ENCODE measurements at places on chromosomes 6 and 20.

- peak; percentile 11 for DNase-seq
These were observed 29.2 kb downstream of the TFEB start for GRCh38 chr6:41705996-41706835.

- DNase-seq: no peak
These were observed 44.3 kb upstream of the SNX9 start for GRCh38 chr6:157778719-157779118.

GRCh38 chr20:23823111-23823510 is 3.4 kb downstream of the CST2 start:
- no peak for DNase-seq

GRCh38 chr20:19735446-19735845 is 22.6 kb upstream of the RIN2 start:
- DNase-seq: no peak

DNA sequence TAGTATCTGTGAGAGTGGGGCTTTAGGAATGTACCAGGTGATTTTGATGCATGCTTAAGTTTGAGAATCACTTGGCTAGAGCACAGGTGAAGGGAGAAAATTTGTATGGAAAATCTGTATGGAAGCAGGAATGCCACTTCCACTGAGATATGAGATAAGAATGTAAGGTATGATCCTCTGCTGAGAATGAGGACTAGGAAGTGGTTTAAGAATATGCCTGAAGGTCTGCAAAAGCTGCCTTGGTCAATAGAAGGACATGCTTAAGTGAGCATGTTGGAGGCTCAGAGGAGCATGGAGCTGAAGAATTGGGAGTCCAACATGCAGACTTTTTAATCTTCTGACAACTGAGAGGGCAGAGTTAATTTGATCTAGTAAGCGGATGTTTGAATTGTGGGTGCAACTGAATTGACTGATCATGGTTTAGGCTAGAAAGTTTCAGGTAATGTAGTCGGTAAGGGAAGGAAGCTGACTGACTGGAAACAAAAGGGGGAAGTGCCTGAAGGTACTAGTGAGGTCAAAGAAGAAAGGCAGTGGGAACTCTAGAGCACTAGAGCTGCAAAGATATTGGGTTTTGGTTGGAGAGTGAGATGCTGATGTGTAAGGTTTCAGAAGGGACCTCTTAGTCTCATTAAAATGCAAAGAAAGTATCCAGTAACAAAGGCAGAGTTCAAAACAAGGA is 28.6 kb upstream of the NOTCH4 start:
- no peak for DNase-seq

GRCh38 chr6:130575971-130576370 is 210.2 kb downstream of the TMEM200A start:
- peak; percentile 29 for DNase-seq

DNA sequence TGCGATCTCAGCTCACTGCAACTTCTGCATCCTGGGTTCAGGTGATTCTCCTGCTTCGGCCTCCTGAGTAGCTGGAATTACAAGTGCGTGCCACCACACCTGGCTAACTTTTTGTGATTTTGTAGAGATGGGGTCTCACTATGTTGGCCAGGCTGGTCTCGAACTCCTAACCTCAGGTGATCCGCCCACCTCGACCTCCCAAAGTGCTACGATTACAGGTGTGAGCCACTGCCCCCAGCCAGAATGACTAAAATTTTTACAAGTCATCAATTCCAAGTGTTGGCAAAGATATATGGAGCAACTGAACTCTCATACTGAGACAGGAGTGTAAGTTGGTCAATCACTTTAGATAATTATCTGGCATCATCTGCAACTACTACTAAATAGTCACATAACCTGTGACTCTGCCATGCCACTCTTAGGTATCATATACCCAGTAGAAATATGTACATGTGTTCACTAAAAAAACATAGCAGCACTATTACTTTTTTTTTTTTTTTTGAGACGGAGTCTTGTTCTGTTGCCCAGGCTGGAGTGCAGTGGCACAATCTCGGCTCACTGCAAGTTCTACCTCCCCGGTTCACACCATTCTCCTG is 3.0 kb downstream of the EIF6 start:
- DNase-seq: no peak

GRCh38 chr20:34705008-34705396 is 858 bp downstream of the TP53INP2 start:
- no peak for DNase-seq

DNA sequence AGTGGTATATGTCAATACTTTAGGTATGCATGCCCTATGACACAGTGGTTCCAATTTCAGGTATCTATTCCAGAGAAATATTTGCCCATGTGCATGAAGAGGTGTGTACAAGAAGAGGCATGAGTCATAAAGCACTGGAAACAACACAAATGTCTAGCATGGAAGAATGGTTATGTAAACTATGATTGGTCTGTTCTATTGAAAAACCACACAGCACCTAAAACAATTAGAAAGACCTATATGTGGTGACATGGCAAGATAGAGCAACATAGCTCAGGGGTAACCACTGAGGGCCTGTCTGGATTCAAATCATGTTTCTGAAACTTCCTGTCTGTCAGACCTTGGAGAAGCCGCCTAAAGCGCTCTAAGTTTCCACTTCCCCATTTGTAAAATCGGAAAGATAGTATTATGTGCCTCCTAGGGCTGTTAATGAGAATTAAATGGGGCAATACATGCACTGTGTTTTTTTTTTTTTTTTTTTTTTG is 76.0 kb upstream of the SHLD1 start:
- DNase-seq: no peak

DNA sequence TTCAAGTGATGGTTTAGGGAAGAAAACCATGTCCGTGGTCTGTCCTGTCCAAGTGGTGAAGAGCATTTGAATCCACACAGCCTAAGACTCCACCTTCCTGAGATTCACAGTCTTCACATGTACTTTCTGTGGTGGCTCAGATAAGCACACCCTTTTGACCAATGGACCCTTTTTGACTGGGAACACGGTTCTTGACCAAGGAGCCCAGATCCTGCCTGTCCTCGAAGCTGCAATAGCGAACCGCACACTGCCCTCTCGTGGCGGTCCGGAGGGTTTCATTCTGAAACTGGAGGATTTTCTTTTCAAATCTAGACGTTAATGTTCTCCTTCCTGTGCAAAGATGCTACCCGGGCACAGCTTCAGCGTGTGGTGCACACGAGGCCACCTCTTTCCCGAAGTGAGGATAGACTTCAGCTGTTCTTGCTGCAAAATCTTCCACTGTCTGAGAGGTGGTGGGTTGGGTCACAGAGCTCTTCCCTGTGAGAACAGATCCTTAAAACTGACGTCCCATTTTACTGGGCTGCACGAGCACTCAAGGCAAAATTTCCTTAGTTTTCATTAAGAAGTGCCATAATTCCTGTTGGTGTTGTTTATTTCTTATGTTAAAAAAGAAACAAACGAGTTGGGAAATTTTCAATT is 90.5 kb downstream of the SYNJ2 start:
- peak; percentile 38 for DNase-seq

GRCh38 chr6:51559059-51559458 is 528.4 kb downstream of the PKHD1 start:
- no peak for DNase-seq

DNA sequence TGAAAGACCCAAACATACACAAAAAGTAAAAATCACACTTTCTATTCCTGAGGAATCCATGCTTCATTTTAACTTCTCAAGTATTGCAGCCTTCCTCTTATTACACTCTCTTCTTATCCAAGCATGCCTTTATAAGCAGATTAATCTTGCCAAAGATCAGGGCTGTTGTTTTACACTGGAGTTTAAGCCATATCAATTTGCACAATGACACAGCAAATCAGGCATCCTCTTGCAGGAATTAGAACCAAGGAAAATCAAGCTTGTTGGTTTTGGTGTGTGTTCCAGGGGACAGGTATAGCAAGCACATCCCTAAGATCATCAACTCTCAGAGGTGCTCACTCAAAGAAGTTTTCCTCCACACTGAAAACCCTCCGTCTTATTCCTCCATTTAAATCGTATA is 69.5 kb downstream of the CYP39A1 start:
- no peak for DNase-seq

GRCh38 chr6:79869184-79869583 is 78.2 kb downstream of the ELOVL4 start:
- DNase-seq: no peak

DNA sequence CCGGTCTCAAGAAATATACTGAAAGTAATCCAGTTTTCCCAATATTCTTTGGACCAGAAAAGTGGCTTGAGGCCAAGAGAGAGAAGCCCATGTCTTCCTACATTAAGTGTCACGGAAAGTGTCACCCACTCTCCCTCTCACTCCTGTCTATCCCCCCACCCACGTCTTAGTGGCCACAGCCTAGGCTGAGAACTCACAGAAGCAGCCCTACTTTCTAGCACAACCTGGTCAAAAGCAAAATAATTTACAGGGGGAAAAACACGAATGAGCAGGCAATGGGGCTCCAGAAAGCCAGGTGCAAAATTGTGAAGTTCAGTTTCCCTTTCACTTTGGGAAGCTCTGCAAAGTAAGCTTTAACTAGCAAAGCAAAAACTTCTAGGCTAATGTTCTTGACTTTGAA is 118.0 kb downstream of the OPRM1 start:
- DNase-seq: no peak

DNA sequence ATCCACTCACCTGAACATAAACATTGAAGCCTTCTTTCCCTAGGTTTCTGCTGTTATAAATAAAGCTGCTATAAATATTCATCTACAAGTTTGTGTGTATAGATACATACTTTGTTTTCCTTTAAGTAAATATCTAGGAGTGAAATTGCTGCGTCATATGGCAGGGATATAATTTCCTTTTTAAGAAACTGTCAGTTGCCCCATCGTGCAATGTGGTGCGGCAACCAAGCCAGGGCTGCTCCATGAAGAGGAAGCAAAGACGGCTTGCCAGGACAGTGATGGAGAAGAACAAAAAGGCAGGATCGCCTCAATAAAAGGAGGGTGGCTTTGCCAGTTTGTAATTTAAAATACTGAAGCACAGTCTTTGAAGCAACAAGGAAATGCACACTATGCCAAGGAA is 36.6 kb downstream of the CITED2 start:
- no peak for DNase-seq

DNA sequence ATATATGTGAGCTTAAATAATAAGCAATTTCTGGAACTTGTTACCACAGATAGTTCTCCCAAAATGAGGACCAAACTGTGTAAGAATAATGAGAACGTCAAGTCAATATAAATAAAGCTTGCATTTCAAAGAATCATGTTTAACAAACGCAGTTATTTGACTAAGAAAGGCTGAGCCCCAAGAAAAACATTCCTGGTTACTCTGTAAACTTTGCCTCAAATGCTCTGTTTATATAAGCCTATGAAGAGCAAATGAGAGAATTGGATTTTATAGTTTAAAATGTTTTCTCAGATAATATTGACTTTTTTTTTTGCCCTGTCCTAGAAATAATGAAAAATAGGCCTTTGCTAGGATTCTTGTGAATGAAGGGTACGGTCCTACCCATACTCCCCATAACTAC is 81.3 kb downstream of the C6orf52 start:
- no peak for DNase-seq

GRCh38 chr6:87875781-87876180 is 171.9 kb upstream of the SPACA1 start:
- no peak for DNase-seq

DNA sequence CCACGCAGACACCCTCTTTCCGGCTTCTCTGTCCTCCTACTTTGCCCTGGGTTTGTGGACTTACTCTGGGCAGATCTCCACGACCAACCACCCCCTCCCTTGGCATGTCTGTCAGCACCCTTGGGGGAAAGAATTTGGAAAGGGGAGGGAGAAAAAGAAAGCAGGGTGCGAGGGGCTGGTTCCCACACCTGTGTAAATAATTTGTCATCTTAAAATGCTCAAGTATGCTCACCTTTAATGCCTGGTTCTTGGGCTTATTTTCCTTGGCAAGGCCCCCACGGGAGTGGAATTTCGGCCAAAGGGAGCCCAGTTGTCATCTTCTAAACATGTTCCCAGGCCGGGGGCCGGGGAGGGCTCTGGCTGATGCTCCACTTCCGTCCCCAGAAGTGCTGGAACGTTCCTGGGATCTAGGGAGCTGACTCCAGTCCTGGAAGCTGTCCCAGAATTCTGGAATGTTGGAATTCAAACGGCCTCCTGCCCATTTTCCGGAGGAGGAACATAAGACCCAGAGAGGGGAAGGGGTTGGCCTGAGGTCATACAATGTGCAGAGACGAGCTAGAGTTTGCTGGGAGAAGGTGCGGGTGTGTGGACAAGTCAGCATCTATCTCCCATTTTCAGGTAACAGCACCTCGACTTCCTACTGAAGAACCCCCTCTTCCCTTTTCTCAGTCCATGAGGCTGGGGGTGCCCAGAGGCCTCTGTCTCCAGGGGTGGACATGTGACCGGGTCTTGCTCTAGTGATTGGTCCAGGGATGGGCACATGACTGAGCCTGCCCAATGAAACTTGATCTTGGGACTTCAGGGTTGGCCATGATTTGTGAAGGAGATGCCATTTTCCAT is 122.3 kb downstream of the CEBPB start:
- DNase-seq: no peak

GRCh38 chr20:57410924-57411323 is 19.7 kb downstream of the RBM38 start:
- no peak for DNase-seq

DNA sequence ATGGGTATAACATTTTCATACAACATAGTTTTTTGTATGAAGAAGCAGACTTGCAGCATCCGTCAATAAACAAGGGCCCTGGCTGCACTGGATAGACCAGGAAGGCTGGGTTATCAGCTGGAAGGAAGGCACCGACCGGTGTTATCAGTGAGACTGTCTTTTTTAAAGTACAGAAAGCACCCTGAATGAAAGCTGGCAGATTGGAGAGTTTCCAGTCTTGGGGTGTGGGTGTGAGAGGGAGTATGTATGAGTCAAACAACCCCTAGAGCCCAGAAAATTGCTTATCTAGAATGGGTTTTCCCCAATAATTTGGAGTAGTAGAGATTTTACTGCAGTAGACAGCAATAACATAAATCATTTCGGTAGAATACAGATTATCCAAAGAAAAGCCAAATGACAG is 42.4 kb downstream of the TXLNB start:
- DNase-seq: no peak

GRCh38 chr6:126786262-126786661 is 332.2 kb upstream of the RSPO3 start:
- no peak for DNase-seq

- no peak for DNase-seq
These were observed 170.2 kb upstream of the MLN start for GRCh38 chr6:33974030-33974429.

Measured in effector memory CD4-positive, alpha-beta T cell (primary cell).